ENCODE measurements at places on chromosomes 16 and 17.

DNA sequence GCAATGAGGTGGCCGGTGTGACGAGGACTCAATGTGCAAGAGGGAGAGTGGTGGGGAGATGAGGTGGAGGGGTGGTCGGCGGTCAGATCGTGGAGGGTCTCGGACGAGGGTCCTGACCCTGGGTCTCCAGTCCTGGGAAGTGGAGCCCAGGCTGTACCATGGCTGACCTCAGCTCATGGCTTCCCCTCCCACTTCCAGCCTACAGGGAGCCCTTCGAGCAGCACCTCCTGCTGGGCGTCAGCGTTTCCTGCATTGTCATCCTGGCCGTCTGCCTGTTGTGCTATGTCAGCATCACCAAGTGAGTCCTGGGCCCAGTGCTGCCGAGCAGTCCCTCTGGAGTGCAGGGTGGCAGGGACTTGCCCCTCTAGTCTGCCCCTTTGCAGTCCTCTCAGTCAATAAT, 41.8 kb downstream of the IL4R start:
- no peak for DNase-seq

DNA sequence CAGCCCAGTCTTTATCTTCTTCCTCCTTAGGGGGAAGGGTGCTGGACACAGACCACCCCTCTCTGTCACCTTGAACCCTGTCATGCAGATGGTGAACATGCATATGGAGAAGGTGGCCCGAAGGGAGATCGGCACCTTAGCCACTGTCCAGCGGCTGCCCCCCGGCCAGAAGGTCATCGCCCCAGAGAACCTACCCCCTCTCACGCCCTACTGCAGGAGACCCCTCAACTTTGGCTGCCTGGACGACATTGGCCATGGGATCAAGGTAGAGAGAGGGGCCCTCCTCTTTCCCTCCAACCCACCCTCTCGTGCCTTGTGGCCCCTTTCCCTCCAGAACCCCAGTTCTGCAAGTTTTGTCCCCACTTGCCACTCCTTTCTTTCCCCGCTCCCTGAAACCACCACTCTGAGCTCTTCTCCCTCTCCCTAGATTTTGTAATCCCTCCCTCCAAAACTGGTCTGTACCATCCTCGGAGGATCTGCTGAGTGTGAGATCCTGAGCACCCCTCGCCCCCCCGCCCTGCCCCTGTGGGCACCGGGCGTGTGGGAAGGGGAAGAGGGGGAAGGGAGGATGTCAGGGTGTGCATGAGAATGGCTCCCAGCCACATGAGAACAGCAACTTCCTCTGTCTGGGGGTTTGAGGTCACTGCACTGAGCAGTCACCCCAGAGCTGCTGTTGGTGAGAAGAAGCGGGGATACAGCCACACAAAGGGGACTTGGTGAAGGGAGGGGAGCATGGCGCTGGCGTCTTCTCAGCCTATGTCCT, 7.3 kb downstream of the ABI3 start:
- no peak for DNase-seq

DNA sequence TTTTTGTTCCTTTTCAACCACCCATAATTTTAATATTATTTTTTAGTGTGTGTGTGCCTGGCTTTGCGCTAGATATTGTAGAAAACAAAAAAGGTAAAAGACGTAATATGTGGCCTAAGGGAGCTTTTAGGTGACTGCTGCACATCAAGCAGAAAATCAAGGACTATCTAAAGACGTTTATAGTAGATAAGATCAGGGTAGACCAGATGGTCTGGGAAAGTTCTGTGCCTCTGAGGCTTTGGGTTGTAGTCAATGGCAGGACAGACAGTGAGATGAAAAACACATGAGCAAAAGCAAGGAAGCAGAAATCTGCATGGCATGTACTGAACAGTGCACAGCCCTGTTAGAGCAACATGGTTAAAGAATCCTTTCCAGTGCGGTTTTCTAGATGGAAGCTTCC, 26.8 kb upstream of the ARHGAP23 start:
- no peak for DNase-seq

- DNase-seq, result no peak
Observed at GRCh38 chr16:69364088-69364487, 12.5 kb upstream of the TMED6 start.

- no peak for DNase-seq
Observed at GRCh38 chr17:75147878-75148546, 6.3 kb downstream of the JPT1 start.
